ENCODE measurements at places on chromosomes 13 and 19. TPM values are rescaled to one million over a fixed set of nuclear protein-coding genes. Genes with fewer than 3 reads are reported as not detected.

DNA sequence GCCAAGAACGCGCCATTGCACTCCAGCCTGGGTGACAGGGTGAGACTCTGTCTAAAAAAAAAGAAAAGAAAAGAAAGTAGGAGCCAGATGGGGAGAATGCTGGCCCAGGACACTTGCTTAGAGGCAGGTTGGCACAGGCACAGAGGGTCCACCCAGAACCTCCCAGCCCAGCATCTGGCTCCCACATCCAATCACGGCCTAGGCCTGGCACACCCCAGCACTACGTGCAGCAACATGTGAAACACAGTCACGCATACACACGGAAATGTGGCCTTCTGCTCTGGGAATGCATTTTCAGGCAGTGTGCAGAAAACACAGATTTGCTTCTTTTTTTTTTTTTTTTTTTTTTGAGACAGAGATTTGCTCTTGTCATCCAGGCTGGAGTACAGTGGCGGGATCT, 20.9 kb upstream of the FOSB start:
- peak; percentile 96 for DNase-seq

GRCh38 chr13:38167164-38167822, 182.4 kb upstream of the UFM1 start:
- no peak for DNase-seq

CLDND2 gene
- not detected for total RNA-seq

DNA sequence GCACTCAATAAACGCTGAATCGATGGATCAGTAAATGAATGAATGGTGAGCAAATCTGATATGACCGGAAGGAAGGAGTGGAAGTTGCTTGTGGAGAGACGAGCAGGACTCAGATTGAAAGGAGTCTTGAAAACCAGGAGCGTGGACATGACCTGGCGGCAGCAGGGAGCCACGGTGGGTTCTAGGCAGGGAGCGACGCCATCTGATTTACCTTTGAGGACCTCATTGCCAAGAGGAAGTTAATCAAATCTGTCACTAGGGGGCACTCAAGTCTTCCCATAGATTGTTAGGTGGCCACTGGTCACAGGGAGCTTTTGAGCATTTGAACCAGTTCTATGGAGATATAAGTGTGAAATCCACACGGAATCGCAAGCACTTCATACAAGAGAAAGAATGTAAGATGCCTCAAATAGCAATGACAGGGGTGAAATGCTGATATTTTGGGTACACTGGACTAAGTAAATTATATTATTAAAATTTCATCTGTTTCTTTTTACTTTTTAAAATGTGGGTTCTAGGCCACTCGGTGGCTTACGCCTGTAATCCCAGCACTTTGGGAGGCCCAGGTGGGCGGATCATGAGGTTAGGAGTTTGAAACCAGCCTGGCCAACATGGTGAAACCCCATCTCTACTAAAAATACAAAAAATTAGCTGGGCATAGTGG, 9.2 kb upstream of the FBN3 start:
- peak; percentile 76 for DNase-seq

GRCh38 chr13:71477735-71478134, 389.3 kb downstream of the DACH1 start:
- DNase-seq = no peak

SIGLEC11 gene
- not detected for total RNA-seq

DNA sequence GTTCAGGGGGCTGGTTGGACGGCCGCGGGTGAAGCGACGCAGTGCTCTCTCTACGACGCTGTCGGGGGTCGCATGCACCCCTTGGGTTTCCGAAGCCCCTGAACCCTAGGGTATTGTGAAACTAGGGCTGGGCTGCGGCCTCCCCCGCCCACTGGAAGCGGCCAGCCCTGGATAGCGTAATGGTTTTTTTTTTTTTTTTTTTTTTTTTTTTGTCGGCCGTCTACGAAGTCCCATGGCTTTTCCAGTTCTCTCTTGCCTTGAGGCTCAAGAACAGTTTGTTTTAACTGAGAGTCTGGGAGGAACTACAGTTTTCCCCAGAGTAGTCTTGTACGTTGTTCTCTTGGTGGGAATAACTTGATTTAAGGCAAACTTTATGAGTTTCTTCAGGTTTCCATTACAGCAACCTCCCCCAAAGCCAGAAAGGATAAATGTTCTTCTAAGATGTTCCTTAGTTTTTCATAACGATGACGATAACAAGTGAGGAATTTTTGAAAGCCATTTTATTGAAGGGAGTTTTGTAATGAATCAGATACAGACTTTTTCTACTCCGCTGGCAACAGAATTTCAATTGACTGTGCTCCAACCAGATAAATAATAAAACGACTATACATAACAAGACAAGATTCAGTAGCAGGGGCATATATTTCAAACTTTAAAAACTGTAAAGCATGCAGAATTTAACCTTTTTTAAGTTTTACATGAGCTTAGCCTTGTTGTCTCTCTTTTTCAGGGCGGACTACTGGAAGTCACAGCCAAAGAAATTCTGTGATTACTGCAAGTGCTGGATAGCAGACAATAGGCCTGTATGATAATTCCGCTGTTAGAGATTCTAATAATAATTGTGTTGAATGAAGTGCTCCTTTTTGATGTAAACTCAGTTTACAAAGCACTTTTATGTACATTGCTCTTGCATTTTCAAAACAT, 867 bp downstream of the WBP4 start:
- no peak for DNase-seq

- DNase-seq = peak; percentile 32
Observed at GRCh38 chr13:72062566-72062965, 195.6 kb upstream of the DACH1 start.

GRCh38 chr13:75906315-75906714, 270.2 kb downstream of the LMO7 start:
- DNase-seq = no peak

SWSAP1 gene
- total RNA-seq = 1.2 TPM

ZNF878 gene
- 0.24 TPM for total RNA-seq

DNA sequence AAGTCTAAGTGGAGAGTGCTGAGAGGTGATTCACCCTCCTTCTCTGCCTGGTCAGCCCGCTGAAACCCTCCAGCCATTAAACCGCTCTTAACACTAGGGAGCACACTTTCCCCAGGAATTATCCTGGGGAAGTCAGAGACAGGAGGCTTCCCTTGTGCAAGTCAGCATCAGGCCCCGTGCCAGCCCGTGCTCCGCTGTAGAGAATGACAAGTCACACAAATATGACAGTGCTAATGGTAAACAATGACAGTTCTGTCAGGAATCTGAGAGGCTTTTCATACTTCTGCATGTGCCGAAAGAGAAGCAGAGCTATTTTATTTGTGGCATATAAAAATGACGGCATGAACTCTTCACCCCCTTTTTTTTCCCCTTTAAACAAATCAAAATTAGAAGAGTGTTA, 816.9 kb upstream of the SLC10A2 start:
- DNase-seq = peak; percentile 89

ARL11 gene
- under 0.01 TPM for total RNA-seq

ZNF541 gene
- not detected for total RNA-seq

B3GNT3 gene
- 2.3 TPM for total RNA-seq

DNA sequence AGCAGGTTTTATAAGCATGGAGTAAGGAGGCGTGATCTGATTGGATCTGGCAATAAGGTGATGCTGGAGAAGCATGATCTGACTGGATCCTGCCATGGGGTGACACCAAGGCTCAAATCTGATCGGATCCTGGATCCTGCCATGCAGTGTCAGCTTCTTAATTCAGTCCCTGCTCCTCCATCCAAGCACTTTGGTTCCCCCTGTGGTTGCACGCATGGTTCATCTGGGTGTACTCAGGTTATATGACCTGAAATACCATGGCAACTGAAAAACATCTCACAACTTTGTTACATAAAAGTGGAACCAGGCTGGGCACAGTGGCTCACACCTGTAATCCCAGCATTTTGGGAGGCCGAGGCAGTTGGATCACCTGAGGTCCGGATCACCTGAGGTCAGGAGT, 17.6 kb upstream of the KLK4 start:
- DNase-seq = no peak

GRCh38 chr19:33194532-33194885, 379 bp downstream of the LRP3 start:
- no peak for DNase-seq

ZNF600 gene
- total RNA-seq = 9.6 TPM

- peak; percentile 21 for DNase-seq
Observed at GRCh38 chr13:35838356-35838755, 292.8 kb downstream of the DCLK1 start.

DNA sequence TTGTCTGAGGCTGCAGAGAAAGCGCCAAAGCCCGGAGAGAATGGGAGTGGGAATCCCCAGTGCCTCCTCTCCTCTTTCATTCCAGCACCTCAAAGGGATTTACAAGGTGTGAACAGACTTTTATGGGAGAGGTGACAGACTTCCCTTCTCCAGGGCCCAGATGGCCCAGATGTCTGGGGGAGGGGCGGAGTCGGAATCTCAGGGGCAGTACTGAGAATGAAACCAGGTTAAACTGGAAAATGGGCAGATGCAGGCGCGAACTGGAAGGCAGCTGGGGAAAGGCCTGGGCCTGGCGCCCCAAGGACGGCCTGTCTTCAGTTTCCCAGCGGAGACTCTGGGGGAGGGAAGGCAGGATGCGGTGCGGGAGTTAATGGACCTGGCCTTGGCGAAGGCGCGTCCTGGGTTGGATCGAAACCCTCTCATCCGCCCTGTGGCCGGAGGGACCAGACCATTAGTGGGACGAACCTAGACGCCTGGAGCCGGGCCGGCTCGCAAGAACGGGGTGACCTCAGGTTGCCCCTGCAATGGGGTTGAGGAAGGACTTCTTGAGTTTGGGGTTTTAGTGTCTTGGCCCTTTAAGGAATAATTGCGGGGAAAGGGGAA, 592 bp upstream of the TRIP10 start:
- DNase-seq = peak; percentile 44

FXYD7 gene
- 1.1 TPM for total RNA-seq

LRP3 gene
- total RNA-seq = 9.2 TPM
